ENCODE measurements at places on chromosomes 1 and 21.

DNA sequence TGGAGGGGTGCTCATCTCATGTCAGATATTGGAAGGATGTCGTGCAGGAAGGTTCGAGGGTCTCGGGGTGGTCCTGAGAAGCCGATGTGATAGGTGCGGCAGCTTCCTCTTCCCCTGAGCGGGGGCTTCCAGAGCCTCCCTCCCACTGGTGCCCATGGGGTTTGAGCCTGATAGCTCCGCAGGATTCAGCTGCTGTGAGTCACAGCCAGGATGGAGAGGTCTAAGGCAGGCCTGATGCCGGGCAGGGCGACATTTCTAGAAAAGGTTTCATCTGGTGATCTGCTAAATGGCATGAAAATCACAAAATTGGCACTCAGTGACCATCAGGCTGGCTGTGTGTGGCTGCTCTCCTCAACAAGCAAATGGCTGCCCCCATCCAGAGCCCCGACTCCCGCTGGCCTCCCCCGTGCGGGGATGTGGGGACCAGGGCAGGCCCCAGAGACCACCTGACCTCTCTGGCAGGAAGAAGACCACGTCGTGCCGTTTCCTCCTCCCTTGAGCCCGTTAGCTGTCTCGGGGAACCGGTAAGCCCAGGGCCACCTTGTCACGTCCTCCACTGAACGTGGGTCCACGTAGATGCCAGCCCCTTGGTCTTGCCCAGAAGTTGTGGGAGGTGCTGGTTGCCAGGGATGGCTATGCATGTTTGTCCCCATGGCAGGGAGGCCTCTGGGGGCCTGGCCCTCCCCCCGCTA is 66.1 kb downstream of the SKI start:
- no peak for DNase-seq

DNA sequence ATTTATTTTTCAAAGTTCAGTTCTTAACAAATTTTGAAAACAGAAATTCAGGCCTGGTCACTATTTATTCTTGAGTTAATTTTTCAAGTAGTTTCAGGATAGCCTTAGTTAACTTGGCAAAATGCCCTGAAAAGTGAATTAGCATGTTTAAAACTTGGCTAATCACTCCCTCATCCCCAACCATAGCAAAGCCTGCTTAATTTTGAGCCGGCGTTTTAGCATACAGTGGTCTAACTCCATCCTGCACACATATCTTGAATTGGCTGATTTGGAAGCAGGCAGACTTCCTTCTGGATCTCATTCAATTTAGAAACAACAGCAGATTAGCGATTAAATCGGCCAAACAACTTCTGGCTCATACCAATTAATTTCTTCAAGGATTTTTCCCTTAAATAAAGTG is 439.2 kb downstream of the PTBP2 start:
- no peak for DNase-seq

- no peak for DNase-seq
Measured at GRCh38 chr1:186550832-186551231, 89.9 kb upstream of the PDC start.

GRCh38 chr1:111656086-111657017 is 36.8 kb downstream of the RAP1A start:
- DNase-seq: no peak

DNA sequence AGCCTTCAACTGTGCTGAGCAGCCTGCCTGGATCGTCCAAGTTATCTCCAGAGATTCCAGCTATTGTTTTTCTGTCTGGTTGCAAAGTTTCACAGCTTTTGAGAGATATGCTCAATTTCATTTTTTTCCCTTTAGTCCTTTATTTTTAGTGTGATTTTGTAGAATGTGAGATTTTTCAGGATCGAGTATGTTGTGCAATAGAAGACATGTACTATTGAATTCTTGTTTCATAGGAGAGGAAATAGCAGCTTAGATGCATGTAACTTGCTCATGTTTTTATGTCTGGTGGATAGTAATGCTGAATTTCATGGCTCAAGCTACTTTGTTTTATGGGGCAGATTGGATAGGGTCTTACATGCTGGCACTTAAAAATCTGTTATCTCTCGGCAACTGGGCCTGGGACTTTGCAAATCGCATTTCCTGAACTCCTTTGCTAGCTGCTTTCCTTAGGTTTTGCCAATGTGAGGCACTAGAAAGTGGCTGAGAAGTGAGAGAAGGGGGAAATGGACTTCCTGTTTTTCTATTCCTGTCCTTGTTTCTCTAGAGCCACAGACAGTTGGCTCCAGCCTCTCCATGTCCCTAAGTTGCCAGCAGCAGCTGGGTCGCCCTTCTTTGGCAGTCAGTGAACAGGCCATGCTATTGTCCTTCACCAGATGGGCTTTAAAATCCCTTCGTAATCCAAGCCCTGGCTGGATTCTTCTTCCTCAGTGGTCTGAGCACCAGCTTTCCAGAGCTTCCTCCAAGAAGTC is 101.4 kb upstream of the PDE4B start:
- no peak for DNase-seq

- no peak for DNase-seq
Measured at GRCh38 chr1:12282142-12282541, 52.3 kb downstream of the VPS13D start.

DNA sequence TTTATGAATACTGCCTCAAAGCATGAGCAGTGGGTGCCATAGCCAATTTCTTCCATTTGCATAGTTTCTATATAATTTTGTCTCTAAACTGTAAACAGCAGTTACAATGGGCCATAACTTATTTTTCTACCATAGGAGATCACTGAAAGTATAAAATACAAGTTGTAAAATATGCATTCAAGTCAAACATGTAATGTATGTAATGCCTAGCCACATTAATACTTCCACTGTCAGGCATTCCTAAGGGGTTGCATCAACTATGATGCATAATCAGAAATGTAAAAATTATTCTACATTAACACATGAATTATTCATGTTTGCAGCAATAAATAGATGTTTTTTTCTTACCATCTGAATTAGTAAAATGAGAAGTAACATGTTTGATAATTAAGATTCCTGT is 560.3 kb upstream of the ZP4 start:
- DNase-seq: no peak

- DNase-seq: no peak
Measured at GRCh38 chr1:80457409-80457808, 1343.3 kb upstream of the ADGRL2 start.

DNA sequence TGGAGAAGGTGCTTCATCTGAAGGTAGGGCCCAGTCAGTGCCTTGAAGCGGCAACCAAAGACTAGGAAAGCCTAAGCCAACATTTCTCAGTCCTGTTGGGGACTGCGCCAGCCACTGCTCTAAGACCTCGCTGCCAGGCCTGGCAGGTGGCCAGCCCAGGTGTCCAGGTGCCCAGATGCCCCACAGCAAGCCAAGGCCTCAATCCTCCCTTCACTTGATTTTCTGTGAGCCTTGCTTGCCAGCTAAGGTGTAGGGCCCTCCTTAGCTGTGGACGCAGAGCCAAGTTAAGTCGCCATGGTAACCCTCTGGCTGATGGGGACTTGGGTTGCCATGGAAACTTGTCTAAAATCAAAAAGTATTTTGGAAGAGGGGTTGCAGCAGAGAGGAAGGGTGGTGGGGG is 135.0 kb downstream of the NAV1 start:
- no peak for DNase-seq

- no peak for DNase-seq
Measured at GRCh38 chr1:168774241-168774640, 45.2 kb upstream of the DPT start.

- DNase-seq: no peak
Measured at GRCh38 chr21:18053151-18053550, 191.5 kb upstream of the CHODL start.

DNA sequence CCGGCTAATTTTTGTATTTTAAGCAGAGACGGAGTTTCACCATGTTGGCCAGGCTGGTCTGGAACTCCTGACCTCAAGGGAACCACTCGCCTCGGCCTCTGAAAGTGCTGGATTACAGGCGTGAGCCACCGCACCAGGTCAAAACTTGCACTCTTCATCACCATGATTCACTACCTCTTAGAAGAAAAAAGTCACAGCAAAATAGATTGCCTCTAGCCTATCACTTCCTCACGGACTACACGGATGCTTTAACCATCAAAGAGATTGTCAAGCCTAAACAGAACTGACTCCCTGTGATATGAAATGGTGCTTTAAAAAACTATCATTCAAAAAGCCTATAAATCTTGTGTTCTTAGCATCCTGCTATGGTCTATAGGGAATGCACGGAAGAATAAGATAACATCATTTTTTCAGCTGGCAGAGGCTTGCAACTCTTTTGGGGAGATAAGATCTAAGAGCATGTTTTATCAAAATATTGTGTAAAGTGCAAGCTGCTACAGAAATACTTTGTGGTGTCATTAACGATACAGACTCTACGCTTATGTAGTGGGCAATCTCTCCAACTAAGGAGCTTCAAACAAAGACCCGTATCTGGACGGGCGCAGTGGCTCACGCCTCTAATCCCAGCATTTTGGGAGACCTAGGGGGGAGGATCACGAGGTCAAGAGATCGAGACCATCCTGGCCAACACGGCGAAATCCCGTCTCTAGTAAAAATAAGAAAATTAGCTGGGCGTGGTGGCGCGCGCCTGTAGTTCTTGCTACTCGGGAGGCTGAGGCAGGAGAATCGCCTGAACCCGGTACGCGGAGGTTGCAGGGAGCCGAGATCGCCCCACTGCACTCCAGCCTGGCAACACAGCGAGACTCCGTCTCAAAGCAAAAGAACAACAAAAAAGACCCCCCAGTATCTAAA is 966 bp downstream of the TFB2M start:
- DNase-seq: no peak

- DNase-seq: no peak
Measured at GRCh38 chr1:153431002-153431401, 14.7 kb downstream of the S100A7A start.

- no peak for DNase-seq
Measured at GRCh38 chr1:206786212-206786886, 14.1 kb upstream of the IL10 start.

DNA sequence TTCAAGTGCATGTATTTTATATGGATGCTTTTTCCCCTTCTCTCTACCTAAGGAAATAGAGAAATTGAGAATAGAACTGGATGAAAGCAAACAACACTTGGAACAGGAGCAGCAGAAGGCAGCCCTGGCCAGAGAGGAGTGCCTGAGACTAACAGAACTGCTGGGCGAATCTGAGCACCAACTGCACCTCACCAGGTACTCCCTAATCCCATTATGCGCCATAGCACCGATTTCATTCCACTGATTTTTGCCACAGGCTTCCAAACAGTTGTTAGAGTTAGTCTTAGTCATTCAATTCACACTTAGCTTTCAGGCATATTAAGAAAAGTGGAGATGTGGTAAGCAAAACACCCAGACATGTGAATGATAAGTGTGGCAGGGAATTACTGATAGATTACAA is 122.8 kb downstream of the SDCCAG8 start:
- DNase-seq: no peak

- DNase-seq: no peak
Measured at GRCh38 chr1:47617381-47618221, 179.8 kb downstream of the FOXD2 start.

DNA sequence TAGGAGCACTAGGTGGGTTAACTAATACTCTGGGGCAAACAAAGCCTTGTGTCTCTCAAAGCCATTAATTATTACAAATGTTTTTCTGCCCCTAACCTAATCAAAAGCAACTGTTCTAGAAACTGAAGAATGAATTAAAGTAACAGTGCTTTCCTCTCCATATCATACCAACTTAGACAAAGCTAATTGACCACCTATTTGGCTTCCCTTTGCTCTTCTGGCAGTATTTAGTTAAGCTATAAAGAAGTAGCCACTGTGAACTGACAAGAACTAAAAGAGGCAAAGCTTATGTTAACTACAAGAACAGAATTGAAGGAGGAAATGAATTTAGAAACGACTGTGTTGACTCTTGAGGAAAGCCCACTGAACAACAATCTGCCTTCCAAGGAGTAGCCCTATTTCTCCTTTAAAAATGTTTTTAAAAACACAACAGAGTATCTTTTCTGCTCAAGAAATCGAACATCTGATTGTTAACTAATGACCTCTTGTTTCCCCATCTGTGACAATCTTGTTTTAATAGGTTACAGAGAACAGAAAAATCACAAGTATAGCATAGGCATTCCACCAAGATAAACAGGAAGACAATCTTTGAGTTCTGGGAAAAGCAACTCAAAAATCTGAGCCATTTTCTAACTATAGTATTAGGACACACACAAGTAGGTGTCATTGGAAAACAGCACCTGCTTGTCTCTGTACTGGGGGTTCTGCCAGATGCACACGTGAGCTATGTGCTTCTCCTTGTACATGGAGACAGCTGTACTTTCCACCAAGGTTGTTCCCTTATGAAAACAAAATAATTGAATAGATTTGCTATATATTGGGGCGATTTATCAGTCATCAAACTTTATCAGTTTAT is 3.1 kb upstream of the EGLN1 start:
- DNase-seq: no peak

- no peak for DNase-seq
Measured at GRCh38 chr1:46635205-46635604, 18.6 kb upstream of the MOB3C start.

DNA sequence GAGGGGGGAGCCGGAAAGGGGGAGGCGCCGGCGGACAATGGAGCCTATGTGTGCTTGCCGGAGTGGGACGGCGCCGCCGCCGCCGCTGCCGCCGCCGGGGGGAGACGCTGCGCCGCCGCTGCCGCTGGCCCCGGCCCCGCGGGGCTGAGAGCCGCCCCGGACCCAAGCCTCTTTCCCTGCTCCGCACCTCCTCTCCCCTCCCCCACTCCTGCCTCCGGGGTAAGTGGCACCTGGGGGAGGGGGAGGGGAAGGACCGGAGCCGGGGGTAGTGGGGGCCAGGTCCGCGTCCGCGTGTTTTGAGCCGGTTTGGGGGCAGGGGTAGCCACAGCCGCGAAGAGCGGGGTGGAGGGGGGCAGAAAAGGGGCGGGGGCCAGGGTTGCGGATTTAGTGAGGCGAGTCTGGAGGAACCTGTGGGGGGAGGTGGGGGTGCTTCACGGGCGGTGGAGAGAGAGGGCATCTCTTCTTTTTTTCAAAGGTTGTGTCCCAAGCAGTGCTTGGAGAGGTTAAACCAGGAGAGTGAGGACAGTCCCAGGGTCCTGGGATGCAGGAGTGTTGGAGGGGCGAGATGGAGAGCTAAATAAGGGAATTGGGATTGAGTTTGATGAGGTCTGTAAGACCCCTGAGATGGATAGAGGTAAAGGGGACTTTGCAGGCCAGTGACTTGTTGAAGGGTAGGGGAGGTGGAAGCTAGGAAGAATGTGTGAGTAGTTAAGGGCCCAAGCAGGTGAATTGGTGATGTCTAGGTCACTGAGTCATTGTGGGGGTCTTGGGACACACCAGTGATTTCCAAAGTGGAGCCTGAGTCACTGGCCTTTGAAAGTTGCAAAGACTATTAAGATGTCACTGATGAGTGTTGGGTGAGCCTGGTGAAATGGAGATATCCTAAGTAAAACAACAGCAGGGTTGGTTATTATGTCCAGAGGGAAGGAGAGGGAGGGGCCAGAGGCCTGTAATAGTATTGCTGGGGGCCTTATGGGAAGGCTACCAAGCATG is 59.1 kb downstream of the BCL9 start:
- DNase-seq: no peak

DNA sequence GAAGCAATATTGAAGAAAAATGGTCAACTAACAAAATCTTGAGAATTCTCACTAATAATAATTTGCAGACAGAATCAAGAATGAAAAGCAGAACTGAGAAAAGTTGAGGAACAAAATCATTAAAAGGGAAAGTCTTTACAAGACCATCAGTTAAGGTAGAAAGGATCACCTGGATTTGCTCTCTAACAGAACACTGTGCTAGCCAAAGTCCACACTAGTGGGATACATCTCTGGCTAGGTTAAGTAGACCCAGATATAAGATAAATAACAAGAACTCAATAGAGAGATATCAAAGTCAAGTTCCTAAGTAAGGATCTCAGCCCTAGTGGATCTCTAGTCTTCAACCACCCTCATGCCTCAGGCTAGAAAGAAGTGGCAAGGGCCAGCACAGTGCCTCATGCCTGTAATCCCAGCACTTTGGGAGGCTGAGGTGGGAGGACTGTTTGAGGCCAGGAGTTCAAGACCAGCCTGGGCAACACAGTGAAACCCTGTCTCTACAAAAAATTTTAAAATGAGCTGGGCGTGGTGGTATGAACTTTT is 19.6 kb downstream of the IPP start:
- DNase-seq: no peak
